ENCODE measurements at places on chromosomes 11 and 22.

DNA sequence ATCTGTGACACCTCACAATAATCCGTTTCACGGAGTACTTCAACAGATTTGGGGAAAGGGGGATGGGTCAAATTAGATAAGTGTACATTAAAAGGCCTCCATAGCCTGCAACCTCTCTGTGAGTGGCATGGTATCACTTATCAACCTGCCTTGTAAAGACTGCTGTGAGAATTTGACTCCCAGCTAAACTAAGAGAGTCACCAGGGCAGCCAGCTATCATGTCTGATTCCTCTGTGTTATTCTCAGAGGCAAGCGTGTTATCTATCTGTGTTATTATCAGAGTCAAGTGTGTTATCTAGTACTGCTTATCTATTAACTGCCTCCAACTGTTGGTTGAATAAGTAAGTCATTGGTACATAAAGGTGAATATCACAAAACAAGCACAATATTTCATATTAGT lies 4.1 kb upstream of the FAM83F start:
- DNase-seq = no peak

- no peak for DNase-seq
Measured at GRCh38 chr11:7955191-7955590, 10.1 kb downstream of the NLRP10 start.

DNA sequence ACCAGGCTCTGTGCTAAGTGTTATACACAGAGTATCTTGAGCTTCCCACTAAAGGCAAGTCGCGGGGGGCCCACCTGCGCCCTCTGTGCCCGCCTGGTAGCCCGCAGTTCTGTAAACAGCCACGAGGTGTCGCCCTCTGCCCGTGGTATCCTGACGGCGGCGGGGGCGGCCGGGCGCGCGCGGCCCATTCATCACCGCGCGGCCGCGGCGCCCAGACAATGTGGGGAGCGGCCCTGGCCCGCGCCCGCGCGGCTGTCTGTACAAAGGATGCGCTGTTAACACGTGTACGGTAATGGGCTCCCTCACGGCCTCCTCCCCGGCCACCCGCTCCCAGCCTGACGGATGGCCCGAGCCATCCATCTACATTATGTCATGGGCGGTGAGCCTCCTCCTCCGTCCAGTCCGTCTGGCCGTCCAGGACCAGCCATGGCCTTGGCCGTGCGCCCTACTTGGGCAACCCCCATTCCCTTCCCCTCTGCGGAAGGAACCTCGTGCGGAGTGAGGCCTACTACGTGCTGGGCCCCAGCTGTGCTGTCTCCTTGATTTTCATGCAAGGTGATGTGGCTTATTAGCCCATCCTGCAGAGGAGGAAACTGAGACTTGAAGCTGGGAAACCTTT lies 99.4 kb downstream of the MIAT start:
- DNase-seq = peak; percentile 25

GRCh38 chr11:115496892-115497291 lies 7.3 kb downstream of the CADM1 start:
- DNase-seq = no peak

Data from stimulated activated CD8-positive, alpha-beta memory T cell treated with anti-CD3 and anti-CD28 coated beads, Interleukin-15, amount 100 ng/mL, for 24 hours (primary cell).